Fibroblast of mammary gland (primary cell): ENCODE measurements at places on chromosomes 12 and 14.

DNA sequence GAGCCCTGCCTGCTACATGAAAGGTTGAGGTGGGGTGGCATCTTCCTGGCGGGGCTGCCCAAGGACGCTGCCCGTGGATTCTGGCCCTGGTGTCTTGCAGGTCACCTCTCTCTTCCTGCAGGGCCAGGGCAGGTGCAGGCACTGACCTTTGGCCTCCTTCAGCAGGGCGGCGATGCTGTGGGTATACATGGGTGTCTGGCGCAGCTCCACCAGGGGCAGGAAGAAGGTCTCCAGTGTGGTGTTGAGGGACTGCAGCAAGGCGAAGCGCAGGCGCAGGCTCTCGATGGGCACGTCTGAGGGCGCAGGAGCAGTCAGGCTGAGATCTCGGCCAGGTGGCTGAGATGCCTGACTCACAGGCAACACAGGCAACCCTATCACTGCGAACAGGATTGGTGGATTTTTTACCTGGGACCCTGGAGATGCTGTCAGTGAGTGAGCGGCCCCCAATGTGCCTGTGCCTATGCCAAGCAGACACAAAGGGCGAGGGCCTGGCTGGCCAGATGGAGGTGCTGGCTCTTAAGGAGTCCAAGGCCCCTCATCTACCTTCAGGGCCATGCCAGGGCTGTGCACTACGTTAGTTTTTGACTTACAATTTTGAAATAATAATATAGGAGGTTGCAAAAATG lies 45.7 kb downstream of the TRAFD1 start:
- DNase-seq, result no peak

- DNase-seq, result no peak
Measured at GRCh38 chr12:132354982-132355680, 25.7 kb upstream of the GALNT9 start.

DNA sequence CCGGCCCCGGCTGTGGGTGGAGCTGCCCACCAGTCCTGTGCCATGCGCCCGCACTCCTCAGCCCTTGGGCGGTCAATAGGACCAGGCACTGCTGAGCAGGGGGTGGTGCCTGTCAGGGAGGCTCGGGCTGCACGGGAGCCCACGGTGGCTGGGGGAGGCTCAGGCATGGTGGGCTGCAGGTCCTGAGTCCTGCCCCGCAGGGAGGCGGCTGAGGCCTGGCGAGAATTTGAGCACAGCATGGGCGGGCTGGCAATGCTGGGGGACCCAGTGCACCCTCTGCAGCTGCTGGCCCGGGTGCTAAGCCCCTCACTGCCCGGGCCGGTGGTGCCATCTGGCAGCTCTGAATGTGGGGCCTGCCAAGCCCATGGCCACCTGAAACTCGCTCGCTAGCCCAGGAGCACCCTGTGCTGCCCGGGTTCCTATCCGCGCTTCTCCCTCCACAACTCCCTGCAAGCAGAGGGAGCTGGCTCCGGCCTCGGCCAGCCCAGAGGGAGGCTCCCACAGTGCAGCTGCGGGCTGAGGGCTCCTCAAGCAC lies 1371.1 kb downstream of the FSCB start:
- no peak for DNase-seq

DNA sequence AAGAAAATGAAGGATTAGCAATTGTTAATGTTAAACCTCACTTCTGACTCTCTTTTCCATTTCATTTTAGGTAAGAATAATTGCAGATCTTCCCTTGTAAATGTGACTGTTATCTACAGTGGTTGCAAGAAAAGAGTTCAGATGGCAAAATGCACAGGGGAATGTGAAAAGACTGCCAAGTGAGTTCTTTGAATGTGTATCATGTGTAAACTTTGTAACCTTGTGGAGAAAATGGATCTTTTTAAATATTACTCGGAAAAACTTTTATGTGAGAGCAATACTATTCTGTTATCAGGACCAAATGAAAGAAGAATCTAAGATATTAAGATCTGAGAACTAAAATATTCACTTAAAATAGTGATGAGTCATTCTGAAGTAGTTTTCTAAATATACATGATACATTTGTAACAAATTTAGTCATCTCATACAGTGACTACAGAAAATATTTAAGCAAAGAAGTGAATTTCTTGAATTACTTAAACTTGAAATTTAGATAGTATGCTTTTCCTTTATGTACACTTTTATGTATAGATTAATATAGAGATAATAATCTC lies 122.5 kb upstream of the CNTN1 start:
- peak; percentile 8 for DNase-seq

DNA sequence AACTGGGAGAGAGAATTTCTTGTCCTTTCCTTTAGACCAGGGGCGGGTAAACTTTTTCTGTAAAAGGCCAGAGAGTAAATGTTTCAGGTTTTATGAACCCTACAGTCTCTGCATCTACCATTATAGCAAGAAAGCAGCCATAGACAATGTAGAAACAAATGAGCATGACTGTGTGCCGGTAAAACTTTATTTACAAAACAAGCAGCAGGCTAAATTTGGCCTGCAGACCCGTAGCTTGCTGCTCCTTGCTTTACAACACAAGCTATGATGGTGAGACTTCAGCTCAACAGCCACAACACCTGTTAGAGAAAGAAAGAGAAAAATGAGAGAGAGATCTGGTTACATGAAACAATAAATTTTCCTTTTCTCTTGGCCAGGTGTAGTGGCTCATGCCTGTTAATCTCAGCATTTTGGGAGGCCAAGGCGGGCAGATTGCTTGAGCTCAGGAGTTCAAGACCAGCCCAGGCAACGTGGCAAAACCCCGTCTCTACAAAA lies 4.2 kb upstream of the CDC42BPB start:
- DNase-seq, result no peak

DNA sequence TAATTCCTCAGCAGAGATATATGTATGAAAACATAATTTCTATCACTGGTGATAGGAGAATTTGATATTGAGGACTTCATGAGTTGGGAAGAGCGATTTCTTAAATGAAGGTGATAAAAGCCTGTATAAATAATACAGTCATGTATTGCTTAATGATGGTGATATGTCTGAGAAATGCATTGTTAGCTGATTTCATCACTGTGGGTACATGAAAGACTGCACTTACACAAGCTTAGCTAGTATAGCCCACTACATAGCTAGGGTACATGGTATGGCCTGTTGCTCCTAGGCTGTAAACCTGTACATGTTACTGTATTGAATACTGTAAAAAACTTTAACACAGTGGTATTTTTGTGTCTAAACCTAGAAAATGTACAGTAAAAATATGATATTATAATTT lies 63.4 kb downstream of the ANO4 start:
- DNase-seq, result peak; percentile 41

DNA sequence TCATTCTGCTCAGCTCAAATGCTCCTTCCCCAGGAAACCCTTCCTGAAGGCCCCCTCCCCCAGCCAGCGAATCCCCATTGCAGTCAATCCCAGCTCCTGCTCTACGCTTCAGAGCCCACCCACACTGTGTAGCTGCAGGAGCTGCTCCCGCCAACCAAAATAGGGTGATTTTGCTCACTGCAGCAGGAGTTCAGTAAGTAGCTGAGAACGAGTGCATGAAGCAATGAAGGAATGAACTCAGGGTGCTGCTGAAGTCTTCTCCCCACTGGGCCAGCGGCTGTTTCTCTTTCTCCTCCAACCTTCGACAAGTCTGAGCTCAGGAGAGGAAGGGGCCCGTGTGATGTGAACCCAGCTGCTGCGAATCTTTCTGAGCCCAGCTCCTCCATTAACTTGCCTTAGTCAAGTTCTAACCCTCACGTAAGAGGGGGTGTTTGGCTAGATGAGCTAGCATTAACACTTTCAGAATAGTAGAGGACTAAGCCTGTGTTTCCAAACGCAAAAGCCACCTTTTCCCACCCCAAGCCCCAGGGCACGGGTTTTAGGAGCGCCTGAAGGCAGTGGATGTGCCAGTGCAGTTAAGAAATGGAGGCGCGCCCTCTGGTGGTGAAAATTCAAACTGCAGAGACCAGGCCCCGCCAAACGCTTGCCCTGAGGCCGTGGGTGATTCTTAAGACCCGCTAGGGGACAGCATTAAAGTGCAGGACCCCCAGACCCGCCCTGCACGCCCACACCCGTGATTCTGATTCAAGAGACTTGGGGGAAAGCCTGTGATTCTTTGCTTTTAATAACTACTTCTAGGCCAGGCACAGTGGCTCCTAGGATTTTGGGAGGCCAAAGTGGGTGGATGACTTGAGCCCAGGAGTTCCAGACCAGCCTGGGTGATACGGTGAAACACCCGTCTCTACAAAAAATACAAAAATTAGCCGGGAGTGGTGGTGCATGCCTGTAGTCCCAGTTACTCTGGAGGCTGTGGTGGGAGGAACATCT lies 11.9 kb upstream of the SERPINA4 start:
- peak; percentile 49 for DNase-seq

DNA sequence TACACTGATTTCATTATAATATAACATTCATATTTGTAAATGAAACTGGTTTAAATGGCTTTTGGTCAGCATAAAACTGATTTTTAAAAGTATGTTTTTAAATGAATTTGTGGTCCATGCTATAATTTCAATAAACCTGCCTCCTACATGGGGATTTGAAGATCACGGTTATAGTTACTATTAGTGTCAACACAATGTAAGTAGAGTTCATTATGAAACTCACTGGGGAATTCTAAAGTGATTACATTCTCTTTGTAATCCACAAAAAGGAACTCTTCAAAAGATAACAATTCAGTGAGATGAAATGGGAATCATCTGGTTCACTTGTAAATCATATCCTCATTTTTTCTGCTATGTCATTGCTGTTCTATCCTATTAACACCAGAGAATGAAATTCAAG lies 204.5 kb upstream of the G2E3 start:
- DNase-seq, result no peak

- DNase-seq, result no peak
Measured at GRCh38 chr14:62081012-62081612, 318.9 kb downstream of the SNAPC1 start.

GRCh38 chr14:101234999-101235334 lies 326.3 kb upstream of the DIO3 start:
- DNase-seq, result peak; percentile 3

DNA sequence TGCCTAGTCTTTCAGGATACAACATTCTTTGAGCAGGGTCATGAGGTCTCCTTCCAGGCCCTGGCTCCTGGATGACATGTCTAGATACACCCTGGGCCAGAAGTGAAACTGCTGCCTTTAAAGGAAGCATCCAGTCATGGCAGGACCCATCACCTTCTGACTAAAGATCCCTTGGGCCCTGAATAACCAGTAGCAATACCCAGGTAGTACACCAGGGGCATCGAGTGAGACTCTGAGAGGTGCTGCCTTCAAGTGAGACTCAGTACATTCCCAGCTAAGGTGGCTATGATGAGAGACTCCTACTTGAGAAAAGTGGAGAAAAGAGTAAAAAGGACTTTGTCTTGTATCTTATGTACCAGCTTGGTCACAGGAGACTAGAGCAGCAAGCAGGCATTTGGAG lies 23.5 kb downstream of the OR6C68 start:
- DNase-seq, result no peak

GRCh38 chr12:104704224-104704779 lies 247.6 kb downstream of the CHST11 start:
- no peak for DNase-seq

DNA sequence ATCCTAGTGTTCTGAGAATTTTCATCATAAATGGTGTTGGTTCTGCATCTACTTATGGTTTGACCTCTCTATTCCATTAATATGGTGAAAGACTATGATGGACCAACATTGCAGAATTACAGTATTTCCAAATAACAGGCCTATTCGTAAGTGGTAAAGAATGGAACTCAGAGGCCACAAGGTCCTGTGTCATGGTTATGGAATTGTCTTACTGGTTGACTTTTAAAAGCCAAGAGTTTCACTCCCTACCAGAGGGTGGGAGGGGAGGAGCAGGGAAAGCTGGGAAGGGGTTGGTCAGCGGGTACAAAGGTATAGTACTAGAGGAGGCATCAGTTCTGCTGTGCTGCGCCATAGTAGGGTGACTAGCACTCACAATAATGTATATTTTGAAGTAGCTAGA lies 153.4 kb downstream of the TMEM132D start:
- DNase-seq, result no peak

DNA sequence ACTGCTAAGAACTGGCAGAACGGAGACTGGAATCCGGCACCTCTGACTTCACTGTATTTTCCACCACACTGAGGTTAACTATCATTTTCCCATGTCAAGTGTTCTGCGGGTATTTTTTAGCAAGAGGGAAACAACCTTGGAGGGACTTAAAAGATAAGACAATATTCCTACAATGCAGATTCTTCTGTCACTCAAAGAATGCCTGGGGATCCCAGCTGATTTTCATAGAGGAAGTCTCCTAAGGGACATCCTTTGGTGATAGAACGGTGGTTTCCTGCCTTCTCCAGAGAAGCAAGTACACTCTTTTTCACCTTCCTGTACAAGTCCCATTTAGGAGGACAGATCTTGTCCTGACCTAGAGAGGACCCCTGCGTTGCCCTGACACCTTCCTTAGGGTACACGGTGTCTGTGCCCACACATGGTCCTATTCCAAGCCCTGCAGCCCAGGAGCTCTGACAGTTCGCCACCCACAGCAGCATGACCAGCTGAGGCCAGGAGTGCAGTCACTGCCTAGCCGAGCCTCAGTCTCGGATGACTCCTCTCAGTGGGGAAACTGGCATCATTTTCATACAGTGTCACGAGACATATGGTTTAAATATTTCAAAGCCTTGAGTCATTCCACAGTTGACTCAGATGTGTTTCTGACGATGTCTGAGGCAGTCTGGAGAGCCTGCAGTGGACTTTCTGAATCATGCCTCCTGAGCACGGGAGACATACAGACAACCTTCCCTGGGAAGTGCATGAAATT lies 181.3 kb upstream of the FKBP4 start:
- peak; percentile 98 for DNase-seq

GRCh38 chr12:113930249-113930648 lies 35.9 kb downstream of the RBM19 start:
- no peak for DNase-seq

DNA sequence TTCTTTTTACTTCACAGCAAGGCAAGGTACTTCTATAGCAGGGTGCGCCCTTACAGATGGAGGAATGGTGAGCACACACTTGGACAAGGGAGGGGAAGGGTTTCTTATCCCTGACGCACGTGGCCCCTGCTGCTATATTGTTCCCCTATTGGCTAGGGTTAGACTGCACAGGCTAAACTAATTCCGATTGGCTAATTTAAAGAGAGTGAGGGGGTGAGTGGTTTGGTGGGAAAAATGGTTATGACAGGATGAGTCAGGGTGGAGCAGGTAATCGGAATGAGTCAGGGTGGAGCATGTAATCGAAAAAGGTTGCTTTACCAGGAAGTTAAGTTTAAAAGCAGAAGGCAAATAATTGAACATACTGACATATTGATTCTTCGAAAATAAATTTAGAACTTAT lies 23.7 kb upstream of the RAB21 start:
- DNase-seq, result peak; percentile 52

DNA sequence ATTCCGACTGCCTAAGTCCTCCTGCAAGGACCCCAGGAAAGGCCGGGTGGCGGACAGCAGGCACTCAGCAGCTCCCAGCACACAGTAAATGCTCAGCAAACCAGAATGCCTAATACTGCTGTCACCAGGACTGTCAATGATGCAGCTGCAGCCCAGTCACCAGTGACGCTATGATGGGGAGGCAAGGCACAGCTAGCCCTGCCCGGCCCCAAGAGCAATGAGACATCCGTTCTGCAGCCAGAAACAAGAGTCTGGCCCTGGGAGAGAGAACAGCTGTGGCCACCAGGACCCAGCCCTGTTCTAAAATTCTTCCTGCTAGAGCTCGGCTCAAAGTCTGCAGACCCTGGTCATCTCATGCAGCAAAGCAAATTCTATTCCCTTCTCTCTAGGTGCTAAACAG lies 69.8 kb downstream of the NCOR2 start:
- peak; percentile 96 for DNase-seq

- DNase-seq, result no peak
Measured at GRCh38 chr12:97386133-97386581, 76.4 kb upstream of the RMST start.
